Activated T-cell treated with anti-CD3 and anti-CD28 coated beads, Interleukin-2, amount 50 U/mL, for 48 hours (primary cell): ENCODE measurements at places on chromosomes 4 and X.

GRCh38 chr4:47106561-47106960, 75.2 kb downstream of the GABRB1 start:
- no peak for DNase-seq

DNA sequence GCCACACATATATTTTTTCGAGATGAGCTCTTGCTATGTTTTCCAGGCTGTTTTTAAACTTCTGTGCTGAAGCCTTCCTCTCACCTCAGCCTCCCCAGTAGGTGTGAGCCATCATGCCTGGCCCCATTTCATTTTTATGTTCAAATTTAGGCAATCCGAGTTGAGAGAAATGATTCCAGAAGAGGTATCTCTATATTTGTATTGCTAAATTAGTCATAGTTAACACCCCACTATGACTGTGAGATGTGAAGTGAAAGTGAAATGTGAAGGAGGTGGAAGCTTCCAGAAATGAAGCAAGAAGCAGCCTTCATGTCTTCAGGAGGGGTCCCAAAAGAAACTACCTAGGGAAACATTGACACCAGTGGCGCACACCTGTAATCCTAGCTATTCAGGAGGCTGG, 17.7 kb downstream of the APELA start:
- no peak for DNase-seq

- no peak for DNase-seq
These were observed 64.3 kb upstream of the HELT start for GRCh38 chr4:184953971-184954370.

- DNase-seq: no peak
These were observed 110.9 kb downstream of the SLC39A8 start for GRCh38 chr4:102234243-102234838.

DNA sequence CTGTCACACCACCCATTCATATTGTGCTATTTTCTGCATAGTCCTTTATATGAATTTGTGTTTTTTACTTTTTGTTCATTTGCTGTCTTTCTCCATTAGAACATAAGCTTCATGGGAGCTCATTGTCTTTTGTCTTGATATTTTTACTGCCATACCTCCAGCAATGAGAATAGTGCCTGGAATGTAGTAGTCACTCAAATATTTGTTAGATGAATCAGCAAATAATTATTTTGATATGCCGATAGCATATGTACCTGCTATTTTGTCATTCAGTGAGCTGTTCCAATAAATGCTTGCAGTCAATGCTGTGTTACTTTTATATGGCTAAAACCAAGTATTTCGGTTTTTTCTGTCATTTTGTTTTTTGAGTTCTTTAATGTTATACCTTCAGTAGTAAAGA, 43.5 kb upstream of the SLC25A31 start:
- DNase-seq: no peak

DNA sequence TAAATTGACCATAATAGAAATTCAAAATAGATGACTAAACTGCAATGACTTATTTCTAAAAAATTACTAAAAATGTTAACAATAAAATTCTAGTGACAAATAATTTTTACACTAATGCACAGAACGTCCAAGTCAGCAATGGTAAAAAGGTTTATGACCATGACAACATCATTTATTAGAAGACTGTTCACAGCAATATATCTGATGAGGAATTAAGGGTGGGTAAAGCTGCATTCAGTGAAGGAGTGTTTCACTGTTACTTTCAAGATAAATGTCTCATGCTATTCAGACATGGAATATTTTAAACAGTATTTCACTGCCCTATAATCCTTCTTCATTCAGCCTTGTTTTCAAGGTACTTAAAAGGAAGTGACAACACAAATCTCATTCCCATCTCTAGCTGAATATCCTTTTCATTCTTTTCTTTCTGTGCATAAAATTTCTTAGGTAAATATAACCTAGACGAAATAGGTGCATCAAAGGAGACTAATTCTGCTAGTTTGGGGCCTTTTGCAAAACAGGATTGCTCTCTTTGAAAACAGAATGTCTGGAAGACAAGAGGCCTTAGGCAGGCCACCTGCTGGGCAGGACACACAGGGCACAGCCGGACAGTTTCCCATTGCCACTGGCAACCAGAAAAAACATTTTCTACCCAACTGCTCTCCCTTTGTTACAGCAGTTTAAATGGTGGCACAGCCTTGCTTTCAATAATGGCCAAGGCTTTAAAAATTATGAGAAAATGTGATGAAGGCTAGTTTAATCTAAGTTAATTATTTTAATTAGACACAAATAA, 600.3 kb downstream of the SPRY1 start:
- no peak for DNase-seq

DNA sequence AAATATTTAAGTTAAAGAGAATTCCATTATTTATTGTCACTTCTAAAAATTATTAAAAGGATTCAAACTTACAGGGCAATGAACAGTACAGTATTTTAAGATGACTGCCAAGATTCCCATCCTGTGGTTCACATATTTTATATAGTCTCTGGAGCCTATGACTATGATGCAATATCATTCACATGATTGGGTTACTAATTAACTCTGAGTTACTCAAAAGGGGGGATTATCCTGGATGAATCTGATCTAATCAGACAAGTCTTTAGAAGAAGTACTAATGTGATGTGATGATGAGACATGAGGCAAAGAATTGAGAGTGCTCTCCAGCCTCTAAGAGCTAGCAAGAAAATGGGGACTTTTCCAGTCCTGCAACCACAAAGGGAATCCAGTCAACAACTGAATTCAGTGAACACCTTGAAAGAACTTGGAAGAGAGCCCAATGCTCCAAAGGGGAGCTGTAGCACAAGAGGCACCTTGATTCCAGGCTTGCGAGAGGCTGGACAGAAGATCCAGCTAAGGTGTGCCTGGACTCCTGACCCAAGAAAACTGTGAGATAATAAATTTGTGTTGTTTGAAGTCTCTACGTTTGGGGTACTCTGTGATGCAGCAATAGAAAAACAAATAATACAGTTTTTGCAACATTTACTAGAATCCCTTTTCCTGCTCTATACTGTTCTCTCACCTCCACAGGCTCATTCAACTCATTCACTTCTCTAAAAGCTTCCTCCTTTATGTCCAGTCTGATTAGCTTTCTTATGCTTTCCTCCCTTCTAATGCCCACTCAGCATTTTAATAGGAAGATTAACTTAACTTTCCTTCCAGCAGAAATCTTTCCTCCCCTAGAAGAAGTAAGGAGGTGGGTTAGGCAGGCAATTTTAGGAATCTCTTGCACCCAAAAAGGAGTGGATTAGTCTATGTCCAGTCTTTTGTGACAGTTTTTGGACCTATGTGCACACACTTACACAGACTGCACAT, 133.8 kb upstream of the LCORL start:
- no peak for DNase-seq

DNA sequence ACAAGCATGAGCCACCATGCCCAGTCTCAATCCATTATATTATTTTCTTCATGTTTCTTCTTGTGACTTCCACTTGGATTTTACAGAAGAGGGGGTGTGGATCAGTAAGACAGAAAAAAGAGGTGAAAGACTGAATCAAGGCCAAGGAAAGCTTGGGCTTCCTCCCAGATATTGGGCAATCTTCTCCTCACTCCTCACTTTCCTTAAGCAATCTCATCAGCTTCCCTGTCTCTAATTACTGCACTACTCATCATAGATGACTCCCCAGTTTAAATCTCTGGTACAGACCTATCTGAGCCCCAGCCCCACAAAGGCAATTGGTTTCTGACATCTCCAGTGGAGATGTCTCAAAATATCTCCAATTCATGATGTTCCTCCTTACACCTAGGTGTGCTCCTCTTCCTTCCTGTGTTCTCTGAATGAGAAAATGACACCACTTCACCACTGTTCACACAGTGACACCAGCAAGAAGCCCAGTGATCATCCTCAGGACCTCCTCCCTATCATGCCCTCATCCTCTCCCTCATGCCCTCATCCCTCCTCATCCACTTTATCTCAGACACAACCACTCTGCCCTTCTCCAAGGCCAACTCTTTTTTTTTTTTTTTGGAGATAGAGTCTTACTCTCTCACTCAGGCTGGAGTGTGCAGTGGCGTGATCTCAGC, 44.8 kb upstream of the HERC6 start:
- no peak for DNase-seq

DNA sequence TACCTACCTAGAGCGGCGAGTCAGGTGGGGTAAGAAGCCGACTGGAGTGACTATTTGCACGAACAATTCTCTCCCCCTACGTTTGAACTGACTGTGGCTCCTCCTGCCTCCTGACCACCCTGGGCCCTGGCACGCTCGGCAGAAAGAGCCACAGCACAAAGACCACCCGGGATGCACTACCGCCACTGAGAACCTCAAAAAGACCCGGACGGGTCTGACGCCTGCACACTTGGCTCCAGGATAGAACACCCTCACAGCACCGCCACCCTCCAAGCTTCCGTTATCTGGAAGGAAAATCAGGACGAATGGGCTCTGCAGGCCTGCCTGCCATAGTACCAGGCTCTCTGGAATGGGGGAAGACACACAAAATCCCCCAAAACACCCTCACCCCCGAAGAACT, 2.2 kb downstream of the LRPAP1 start:
- DNase-seq: no peak

DNA sequence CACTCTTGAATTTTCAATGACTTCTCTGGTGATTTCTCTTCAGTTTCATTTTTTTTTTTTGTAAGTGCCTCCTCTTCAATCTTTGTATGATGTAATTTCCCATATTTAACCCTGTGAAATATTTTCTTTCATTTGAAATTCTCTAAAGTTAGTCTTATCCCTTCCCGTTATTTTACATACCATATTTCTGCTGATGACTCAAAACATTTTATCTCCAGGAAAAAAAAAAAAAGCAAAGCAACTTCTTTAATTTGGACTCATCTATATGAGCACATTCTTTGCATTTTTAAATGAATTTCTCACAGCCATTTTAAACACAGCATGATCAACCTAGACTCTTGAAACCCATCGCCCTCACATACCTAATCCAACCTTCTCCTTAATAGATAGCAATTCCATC, 1831.4 kb downstream of the ARAP2 start:
- DNase-seq: no peak

GRCh38 chr4:76197031-76197743, 16.4 kb downstream of the SCARB2 start:
- no peak for DNase-seq

GRCh38 chr4:158146736-158147135, 26.1 kb downstream of the GASK1B start:
- no peak for DNase-seq

- DNase-seq: no peak
These were observed 67.7 kb downstream of the SLC4A4 start for GRCh38 chr4:71406459-71406963.

- DNase-seq: no peak
These were observed 210.9 kb upstream of the NOCT start for GRCh38 chr4:138804711-138805110.

DNA sequence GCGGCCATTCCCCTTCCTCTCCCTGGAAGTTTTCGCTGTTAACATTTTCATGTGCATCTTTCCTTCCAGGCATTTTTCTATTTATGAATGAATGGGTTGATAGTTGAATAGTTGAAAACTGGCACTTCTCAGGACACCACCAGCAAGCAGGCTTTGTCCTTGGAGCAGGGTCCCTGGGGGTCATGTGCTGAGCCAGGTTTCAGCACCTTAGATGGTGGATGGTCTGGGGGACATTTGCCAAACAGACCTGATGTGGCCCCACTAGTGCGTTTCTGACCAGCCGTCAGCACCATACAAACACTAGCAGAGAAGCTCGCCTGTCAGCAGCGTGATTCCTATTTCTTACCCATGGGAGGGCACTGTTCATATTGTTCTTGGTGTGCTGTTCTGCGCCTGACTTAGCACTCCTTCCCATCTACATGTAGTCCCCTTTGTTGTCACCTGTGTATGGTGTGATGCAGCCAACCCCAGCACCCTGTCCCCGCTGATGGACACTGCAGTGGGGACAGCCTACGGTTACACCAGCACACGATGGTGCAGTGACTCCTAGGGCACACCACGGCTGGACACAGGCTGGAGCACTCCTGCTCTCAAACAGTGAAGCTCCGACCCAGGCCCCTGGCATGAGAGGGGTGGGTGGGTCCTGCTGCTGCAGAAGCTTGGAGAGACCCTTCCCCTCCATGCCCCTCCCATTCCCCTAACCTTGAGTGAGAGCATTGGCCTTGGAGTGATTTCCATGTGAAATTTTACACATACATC, 27.2 kb upstream of the WFS1 start:
- DNase-seq: no peak

DNA sequence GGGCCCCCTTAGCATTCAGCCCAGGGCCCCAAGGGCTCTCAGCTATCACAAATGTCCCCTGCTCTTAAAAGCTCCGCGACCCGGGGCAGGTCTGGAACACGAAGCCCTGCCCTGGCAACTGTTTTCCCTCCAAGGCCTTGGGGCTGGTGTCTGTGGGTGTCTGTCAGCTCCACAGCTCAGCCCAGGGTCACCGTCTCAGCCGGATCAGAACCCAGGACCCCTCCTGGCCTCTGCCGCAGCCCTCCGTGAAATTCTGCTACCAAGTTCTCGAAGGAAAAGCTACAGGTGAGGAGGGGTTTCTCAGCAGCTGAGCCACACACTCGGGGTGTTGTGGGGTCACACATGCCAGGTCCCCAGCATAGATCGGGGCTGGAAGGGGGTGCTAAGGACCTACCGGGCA, 61.2 kb downstream of the ACOX3 start:
- no peak for DNase-seq

- no peak for DNase-seq
These were observed 55.3 kb downstream of the TMPRSS11F start for GRCh38 chr4:68074397-68074796.

DNA sequence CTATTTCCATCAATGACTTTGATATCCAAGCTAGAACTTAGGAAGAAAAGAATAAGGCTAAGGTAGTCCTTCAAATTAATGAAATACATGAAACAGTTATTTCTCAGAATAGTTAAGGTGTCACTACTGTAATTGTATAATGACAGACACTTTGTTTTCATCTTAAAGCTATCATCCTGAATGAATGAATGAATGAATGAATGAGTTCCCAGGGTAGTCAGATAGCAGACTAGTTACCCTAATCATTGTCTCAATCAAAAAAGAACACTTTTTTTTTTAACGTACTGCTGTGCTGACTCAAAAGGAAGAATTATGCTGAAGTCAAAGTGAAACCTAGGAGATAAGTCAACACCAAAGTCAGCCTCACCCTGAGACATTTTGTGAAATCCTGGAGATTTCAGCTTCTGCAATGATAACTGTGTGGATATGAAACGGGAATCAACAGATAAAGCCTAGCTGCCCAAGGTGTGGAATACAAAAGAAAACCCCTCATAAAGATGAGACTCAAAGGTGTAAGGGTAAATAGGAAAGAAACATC, 68.3 kb upstream of the CNKSR2 start:
- DNase-seq: no peak

DNA sequence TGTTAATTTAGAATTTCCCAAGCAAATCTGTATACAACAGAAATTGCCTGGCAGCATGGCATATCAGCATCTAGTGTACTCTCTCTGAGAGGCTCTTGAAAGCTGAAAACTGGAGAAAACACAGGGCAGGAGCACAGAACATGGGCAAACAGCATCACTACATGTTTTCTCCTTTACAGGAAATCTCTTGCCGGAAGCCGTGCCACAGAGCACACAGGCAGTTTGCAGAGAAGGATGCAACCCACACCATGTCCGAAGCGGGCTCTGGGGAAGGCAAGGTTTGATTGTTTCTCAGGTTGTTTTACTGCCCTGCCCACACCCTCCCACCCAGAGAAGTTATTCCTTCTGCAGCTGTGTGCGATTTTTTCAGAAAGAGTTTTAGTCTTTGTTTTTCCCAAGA, 41.1 kb upstream of the FAM9C start:
- DNase-seq: peak; percentile 53

- no peak for DNase-seq
These were observed 53.0 kb upstream of the KDR start for GRCh38 chr4:55178226-55179005.
